Activated naive CD8-positive, alpha-beta T cell treated with anti-CD3 and anti-CD28 coated beads, Interleukin-2, amount 10 ng/mL, durations not matched to agents 7 days and 5 days (primary cell): ENCODE measurements at places on chromosomes 11 and 22. TPM values are rescaled to one million over a fixed set of nuclear protein-coding genes. Genes with fewer than 3 reads are reported as not detected.

DNA sequence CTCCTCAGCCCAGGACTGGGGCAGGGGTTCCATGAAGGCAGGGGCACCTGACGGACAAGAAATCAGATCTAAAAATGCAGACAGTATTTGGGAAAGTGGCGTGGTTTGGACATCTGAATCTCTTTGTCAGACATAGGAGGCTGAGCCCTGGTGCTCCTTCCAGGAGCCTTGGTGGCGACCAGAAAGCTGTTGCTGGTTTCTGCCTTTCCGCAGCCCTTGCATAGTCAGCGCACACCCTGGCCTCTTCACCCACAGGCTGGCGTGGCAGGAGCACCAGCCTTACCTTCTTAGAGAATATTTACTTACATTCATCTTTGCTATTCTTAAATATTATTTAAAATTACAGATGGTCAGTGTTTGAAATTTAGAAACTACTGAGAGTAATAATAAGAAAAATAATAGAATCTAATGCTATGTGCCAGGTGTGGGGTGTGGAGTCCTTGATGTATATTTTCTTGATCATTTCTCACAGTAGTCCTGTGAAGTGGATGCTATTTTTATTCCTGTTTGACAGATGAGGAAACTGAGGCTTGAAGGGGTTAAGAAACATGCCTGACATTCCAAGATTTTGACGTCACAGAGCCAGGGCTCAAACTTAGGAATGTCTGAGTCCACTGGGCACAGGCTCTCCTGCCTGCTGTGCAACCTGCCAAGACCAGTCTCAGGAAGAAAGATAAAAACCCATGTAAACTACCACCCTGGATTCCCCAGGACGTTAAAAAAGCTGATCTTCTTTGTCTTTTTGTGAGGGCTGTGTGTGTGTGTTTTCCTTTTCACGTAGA, 51.6 kb downstream of the TBC1D22A start:
- H3K27ac ChIP-seq = no peak overlapping the region
- no peak for DNase-seq

DNA sequence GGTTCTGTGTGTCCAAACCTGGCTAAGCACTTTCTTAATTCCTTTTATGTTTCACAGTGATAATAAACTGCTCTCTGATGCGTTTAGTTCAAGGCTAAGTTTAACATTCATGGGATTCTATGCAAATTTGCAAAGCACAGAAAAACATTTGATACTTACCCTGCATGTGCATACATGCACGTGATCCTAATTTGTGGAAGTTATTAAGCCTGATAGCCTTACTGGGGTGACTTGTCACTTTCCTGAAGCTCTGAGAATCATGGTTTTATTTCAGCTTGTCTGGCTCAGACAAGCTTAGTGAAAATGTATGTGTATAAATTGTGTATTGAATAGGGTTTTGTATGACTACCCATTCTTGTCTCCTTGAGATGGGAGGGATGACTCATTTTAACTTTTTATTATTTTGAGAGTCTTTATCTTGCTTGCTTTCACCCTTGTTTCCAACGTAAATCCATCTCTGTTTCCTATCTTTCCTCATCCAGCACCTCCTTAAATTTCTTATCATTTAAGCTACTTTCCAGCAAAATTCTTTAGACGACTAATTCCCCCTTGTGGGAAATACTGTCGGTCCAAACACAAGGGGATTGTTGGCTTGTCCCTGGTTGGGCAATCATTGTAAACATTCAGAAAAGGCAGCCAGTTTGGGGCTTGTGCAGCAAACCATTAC, 167.1 kb downstream of the C11orf91 start:
- no peak overlapping the region for H3K27ac ChIP-seq
- no peak overlapping the region for H3K4me3 ChIP-seq
- H3K27me3 ChIP-seq = peaks cover 10% of the 10 kb centered on the region
- no peak for DNase-seq
- H3K36me3 ChIP-seq = no peaks in the 10 kb centered on the region

- no peak overlapping the region for H3K4me3 ChIP-seq
- peaks cover 15% of the 10 kb centered on the region for H3K27me3 ChIP-seq
- H3K4me1 ChIP-seq = no peaks in the 10 kb centered on the region
- H3K27ac ChIP-seq = no peak overlapping the region
Observed at GRCh38 chr11:102237096-102237735, 80.1 kb upstream of the BIRC3 start.

Gene MUC2
- total RNA-seq = not detected

- peaks cover 4% of the 10 kb centered on the region for H3K27me3 ChIP-seq
- H3K4me3 ChIP-seq = no peak overlapping the region
- H3K4me1 ChIP-seq = peaks cover 1% of the 10 kb centered on the region
Observed at GRCh38 chr11:45736424-45736823, 68.5 kb upstream of the SLC35C1 start.

Gene ADAMTS15
- 0.08 TPM for total RNA-seq

DNA sequence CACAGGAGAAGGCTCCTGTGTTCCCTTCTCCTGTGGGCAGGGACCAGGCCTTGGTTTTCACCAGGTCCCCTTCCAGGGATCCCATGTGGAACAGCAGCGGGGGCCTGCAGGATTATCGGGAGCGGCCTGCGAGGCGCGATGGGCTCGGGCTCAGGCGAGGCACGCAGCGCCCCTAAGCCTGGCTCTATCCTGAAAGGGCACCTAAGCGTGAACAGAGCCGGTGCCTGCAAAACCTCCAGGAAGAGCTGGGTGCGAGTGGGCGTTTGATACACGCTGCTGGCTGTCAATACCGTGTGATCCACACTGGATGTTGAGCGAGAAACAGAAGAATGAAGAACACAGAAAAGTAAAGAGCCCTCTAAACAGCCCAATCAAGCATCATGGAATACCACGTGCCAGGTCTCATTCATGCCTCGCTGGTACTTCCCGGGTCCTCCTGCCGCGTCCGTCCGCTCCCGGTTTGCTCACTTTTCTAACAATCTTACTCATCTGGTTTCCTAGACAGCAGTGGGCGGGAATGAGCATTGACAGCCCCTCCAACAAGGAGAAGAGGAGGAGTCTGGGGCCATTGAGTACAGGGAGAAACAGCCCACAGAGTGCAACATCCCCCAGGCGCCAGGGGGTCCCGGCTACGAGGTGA, 12.5 kb downstream of the OSBPL5 start:
- no peaks in the 10 kb centered on the region for H3K27me3 ChIP-seq
- peaks cover 9% of the 10 kb centered on the region for H3K4me1 ChIP-seq
- no peak overlapping the region for H3K4me3 ChIP-seq

DNA sequence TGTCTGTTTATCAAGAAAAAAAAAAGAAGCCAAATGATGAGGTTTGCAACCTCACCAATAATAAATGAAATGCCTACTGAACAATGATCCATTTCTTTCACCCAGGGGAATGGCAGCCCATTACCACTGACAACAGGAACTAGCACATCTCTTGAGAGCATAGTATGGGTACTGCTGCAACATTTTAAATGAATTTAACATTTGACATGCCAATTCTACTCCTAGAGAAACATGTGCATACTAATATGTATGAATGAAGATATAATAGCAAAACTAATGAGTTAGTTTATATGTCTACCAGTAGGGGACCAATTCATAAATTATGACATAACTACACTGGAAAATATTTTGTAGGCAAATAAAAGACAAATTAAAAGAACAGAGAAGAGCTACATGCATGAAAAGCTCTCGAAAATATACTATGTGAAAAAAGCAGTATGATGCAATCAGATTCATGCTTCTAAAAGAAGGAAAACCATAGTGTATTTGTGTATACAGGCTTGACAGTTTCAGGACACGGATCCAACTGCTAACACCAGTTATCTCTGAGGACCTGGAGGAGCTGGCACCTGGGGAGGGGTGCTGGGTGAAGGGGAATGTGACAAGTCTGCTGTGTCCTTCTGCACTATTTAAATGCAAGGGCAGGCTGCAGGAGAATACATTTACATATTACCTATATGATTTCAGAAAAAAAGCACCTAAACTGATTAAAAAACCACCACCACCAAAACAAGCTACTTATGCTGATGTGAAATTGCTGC, 6.9 kb downstream of the SMCO4 start:
- H3K27me3 ChIP-seq = peaks cover 13% of the 10 kb centered on the region
- peaks cover 28% of the 10 kb centered on the region for H3K4me1 ChIP-seq
- H3K36me3 ChIP-seq = no peaks in the 10 kb centered on the region
- no peak for DNase-seq
- peak overlapping the region; percentile 60 for H3K4me3 ChIP-seq
- H3K27ac ChIP-seq = no peak overlapping the region

DNA sequence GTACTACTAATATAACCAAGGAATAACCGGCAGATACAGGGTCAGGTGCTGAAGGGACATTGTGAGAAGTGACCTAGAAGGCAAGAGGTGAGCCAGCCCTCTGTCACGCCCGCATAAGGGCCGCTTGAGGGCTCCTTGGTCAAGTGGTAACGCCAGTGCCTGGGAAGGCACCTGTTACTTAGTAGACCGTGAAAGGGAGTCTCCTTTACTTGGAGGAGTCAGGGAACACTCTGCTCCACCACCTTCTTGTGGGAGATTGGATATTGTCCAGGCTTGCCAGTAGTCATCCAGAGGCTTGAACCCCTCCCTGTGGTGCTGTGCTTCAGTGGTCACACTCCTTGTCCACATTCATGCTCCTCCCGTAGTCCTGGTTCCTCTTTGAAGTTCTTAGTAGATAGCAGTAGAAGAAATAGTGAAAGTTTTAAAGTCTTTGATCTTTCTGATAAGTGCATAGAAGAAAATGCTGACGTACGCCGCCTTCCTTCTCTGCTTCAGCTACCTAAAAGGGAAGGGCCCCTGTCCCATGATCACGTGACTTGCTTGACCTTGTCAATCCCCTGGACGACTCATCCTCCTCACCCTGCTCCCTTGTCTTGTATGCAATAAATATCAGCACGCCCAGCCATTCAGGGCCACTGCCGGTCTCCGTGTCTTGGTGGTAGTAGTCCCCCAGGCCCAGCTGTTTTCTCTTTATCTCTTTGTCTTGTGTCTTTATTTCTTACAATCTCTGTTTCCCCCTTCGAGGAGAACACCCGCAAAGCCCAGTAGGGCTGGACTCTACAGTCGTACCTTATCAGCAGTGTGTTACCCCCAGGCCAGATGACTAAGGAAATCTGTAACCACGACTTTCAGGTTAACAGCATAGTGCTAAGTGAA, 6.1 kb downstream of the NUP50 start:
- peak overlapping the region; percentile 60 for H3K4me3 ChIP-seq
- peak overlapping the region; percentile 85 for H3K27ac ChIP-seq
- peaks cover 54% of the 10 kb centered on the region for H3K36me3 ChIP-seq

DNA sequence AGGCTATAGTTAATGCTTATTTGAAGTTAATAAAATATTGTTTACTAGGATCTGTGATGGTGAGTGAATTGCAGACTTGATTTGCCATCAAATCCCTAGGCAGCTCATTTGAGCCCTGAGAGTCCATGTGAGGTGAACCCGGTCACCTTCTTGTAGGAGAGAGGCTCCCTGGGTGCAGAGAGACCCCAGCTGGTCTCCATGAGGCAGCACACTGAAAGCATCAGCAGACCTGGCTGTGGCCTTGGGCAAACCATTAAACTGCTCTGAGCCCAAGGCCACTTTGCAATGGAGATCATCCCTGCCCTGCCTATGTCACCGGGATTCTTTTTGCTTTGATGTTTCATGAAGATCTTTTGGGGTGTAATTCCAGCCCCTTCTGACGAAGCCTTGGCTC, 125.2 kb downstream of the MICAL2 start:
- peaks cover 28% of the 10 kb centered on the region for H3K36me3 ChIP-seq
- H3K27ac ChIP-seq = peak overlapping the region; percentile 86
- no peaks in the 10 kb centered on the region for H3K27me3 ChIP-seq
- peaks cover 21% of the 10 kb centered on the region for H3K4me1 ChIP-seq
- DNase-seq = no peak

DNA sequence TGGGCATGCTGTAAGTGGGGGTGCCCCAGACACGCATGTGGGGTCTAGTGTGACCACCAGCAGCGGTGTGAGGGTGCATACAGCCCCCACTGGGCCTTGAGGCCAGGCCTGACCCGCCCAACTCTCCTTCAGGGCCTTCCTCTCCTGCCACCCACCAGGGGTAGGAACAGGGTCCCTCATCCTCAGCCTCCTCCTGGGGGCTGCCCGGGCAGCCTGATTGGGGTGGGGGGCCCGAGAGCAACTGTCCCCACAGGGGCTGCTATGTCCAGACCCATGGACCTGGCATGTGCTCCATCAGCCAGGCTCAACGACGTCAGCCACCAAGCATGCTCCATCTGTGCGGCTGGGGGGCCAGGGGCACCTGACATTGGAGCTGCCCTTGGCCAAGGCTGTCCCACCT, 27.2 kb downstream of the RTN4R start:
- peaks cover 35% of the 10 kb centered on the region for H3K4me1 ChIP-seq
- no peak for DNase-seq
- no peaks in the 10 kb centered on the region for H3K36me3 ChIP-seq
- no peaks in the 10 kb centered on the region for H3K27me3 ChIP-seq
- H3K27ac ChIP-seq = peak overlapping the region; percentile 61
- H3K4me3 ChIP-seq = no peak overlapping the region

Gene ANO9
- total RNA-seq = 115 TPM

DNA sequence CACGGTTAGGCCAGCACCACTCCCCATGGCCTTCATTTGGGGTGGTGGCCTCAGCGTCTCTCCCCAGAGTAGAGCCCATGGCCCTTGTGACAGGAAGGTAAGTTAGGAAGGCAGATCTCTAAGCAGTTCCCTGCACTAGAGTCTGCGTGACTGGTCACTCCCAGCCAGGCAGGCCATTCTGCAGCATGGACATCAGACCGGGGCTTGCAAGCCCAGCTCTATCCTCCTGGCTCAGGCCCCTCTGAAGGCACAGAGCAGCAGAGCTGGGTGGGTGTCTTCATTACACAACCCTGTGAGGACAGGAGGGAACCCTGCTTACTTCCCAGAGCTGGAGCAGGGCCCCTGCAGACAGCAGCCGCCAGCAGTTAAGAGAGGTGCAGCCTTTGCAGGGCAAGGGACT, 77.3 kb downstream of the PIWIL3 start:
- no peak overlapping the region for H3K4me3 ChIP-seq
- DNase-seq = no peak
- H3K4me1 ChIP-seq = no peaks in the 10 kb centered on the region
- H3K27ac ChIP-seq = no peak overlapping the region

Gene RBMXL2
- not detected for total RNA-seq

Gene UPK2
- 0.44 TPM for total RNA-seq

DNA sequence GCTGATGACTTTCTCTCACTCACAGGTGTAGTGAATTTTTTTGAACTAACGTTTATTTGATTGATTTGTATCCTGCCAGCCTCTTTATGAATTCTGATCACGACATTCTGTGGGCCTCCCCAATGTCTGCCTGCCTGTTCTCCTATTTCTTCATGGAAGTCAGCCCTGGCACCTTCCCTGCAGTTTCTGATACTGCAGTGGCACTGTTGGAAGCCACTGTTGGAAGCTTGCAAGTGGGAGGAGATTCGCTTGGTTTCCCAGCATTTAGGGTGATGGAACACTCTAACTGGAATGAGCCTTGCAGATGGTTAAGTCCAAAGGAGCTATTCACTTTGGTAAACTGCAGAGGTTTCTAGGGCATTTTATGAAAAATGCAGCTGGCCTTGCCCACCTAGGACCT, 1.3 kb upstream of the THY1 start:
- H3K4me1 ChIP-seq = peaks cover 7% of the 10 kb centered on the region
- no peaks in the 10 kb centered on the region for H3K36me3 ChIP-seq
- H3K4me3 ChIP-seq = no peak overlapping the region
- no peak overlapping the region for H3K27ac ChIP-seq
- peaks cover 60% of the 10 kb centered on the region for H3K27me3 ChIP-seq

Gene PLEKHB1
- total RNA-seq = 23.6 TPM

GRCh38 chr11:119081682-119082260, 2.9 kb upstream of the HMBS start:
- peaks cover 11% of the 10 kb centered on the region for H3K4me1 ChIP-seq
- H3K27me3 ChIP-seq = no peaks in the 10 kb centered on the region
- H3K27ac ChIP-seq = no peak overlapping the region

Gene SLC15A3
- total RNA-seq = 7.4 TPM

Gene ADM
- 2.3 TPM for total RNA-seq
